Amniotic stem cell (primary cell): ENCODE measurements at places on chromosomes 1 and 21.

DNA sequence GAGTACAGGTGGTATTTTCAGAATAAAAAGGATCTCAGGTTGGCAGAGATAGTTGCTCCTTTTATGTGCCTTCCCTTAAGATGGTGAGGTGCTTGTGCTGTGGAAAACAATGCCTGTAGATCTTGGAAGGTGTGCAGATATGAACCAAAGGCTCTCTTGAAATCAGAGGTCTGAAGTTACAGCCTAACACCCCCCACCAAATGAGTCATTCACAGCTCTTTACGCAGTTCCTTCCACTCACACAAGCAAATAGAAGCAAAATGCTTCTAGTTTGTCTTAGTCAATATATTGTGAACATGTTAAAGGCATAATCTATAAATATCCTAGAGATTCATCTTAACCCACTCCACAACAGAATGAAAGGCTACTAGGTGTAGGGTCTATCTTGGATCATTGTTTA is 128.9 kb upstream of the NR5A2 start:
- no peak for DNase-seq

GRCh38 chr21:33238146-33238545 is 8.4 kb downstream of the IFNAR2 start:
- no peak for DNase-seq

DNA sequence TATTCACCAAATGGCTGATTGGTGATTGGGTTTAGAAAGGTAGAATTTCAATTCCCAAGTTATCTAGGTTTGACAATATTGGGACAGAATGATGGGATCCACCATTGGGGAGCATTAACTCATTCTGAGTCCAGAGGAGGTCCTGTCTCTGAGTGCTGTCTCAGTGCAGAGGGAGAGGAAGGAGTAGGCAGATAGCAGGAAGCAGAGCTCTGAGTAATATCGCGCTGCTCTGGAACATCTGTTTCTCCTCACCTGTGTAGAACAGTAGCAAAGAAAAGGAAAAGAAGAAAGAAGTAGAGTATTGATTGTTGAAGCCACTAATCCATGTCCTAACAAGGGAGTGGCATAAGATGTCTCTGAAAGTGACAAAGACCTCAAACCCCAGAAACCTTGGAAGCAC is 1657.8 kb downstream of the MRPL39 start:
- DNase-seq = no peak

- no peak for DNase-seq
These were observed 63.8 kb upstream of the MPC2 start for GRCh38 chr1:168000656-168001055.

- no peak for DNase-seq
These were observed 116.8 kb upstream of the ATP1A1 start for GRCh38 chr1:116256286-116256649.

DNA sequence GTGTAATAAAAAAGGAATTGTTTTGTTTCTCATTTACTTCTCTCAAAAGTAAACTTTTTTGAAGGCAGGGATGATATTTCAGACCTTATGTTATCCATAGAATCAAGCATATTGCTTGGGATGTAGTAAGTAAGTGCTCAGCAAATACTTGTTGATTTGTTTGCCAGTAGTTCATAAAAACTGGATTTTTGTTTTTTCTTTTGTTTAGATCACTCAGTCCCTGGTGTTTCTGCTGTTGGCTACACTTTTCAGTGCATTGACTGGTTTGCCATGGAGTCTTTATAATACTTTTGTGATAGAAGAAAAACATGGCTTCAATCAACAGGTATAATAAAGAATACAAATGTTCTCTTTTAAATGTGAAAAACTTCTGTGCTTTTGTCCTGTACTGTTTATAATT is 10.2 kb downstream of the ZMPSTE24 start:
- DNase-seq = no peak

GRCh38 chr1:159436469-159436868 is 3.1 kb upstream of the OR10J1 start:
- no peak for DNase-seq

GRCh38 chr1:78255846-78256245 is 210.1 kb downstream of the GIPC2 start:
- no peak for DNase-seq

DNA sequence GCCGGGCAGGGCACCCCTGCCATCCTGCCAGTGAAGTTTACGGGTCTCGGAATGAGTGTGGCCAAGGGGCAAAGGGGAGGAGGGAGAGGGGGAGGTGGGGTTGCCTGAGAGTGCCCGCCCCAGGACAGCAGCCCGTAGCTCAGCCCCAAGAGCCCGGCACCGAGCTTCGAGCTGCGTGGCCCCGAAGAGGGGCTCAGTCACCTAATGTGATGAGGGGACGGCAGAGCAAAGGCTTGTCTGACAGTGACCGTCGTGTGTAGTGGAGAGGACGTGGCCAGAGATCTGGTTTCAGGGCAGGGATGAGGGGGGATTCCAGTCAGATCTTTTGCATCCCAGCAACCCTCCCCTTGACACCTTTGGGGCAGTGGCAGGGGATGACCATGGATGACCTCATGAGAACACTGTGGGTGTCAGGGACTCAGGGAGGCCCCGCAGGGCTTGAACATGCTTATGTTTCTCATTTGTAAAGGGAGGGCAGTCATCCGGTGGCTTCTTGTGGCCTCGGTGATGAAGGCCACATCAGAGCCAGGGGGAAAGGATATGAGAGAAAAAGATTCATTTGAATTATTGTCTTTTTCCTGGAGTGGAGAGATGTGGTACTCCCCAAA is 1.1 kb upstream of the TRPM2 start:
- no peak for DNase-seq

DNA sequence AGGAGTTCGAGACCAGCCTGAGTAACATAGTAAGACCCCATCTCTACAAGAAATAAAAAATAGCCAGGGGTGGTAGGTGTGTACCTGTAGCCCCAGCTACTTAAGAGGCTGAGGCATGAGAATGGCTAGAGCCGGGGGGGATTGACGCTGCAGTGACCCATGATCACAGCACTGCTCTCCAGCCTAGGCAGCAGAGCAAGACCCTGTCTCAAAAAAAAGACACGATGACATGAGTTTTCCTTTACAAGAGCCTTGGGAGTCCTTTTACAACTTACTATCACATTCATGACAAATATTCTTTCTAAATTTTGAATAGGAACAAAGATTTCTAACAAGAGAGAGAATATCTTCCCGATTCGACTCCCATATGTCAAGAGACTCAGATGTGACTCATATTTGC is 3.3 kb upstream of the BRWD1 start:
- no peak for DNase-seq
